ENCODE measurements at places on chromosomes 13 and 19.

GRCh38 chr19:17938092-17938845 lies 5.5 kb downstream of the CCDC124 start:
- no peaks in the 10 kb centered on the region for H3K27me3 ChIP-seq
- H3K27ac ChIP-seq: no peak overlapping the region
- peak; percentile 78 for DNase-seq
- peaks cover 36% of the 10 kb centered on the region for H3K36me3 ChIP-seq

- H3K4me1 ChIP-seq: no peaks in the 10 kb centered on the region
- no peak overlapping the region for H3K4me3 ChIP-seq
- H3K27ac ChIP-seq: no peak overlapping the region
- no peak for DNase-seq
Measured at GRCh38 chr13:28542804-28543203, 47.9 kb upstream of the FLT1 start.

DNA sequence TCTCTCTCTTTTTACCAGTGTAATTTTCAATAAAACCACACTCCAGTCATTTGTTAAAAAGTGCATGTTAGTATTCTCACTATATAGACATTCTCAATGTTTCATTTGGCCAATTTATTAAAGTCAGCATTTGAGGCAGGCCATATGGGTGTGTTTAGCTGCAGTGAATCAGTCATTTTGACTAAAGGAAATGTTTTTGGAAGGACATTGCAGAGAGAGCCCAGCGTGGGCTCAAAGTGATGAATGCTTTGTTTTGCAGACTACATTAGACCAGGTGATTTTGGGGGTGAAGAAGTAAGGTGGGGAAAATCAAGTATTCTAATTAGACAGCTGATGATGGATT lies 116.7 kb downstream of the POSTN start:
- no peaks in the 10 kb centered on the region for H3K36me3 ChIP-seq
- no peak overlapping the region for H3K4me3 ChIP-seq
- DNase-seq: no peak

- H3K4me3 ChIP-seq: no peak overlapping the region
- no peaks in the 10 kb centered on the region for H3K36me3 ChIP-seq
- peaks cover 32% of the 10 kb centered on the region for H3K4me1 ChIP-seq
- H3K27ac ChIP-seq: no peak overlapping the region
- DNase-seq: peak; percentile 89
- peaks cover 11% of the 10 kb centered on the region for H3K27me3 ChIP-seq
Measured at GRCh38 chr19:48896191-48896720, 2.3 kb downstream of the TULP2 start.

DNA sequence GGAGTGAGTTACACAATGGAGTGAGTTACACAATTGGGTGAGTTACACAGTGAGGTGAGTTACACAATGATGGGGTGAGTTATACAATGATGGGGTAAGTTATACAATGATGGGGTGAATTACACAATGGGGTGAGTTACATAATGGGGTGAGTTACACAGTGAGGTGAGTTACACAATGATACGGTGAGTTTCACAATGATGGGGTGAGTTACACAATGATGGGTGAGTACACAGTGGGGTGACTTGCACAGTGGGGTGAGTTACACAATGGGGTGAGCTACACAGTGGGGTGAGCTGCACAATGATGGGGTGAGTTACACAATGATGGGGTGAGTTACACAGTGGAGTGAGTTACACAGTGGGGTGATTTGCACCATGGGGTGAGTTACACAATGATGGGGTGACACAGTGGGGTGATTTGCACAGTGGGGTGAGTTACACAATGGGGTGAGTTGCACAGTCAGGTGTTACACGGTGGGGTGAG lies 52.5 kb upstream of the GAS6 start:
- no peak overlapping the region for H3K27ac ChIP-seq
- no peaks in the 10 kb centered on the region for H3K4me1 ChIP-seq
- DNase-seq: peak; percentile 26
- H3K4me3 ChIP-seq: no peak overlapping the region
- H3K27me3 ChIP-seq: peaks cover 20% of the 10 kb centered on the region

DNA sequence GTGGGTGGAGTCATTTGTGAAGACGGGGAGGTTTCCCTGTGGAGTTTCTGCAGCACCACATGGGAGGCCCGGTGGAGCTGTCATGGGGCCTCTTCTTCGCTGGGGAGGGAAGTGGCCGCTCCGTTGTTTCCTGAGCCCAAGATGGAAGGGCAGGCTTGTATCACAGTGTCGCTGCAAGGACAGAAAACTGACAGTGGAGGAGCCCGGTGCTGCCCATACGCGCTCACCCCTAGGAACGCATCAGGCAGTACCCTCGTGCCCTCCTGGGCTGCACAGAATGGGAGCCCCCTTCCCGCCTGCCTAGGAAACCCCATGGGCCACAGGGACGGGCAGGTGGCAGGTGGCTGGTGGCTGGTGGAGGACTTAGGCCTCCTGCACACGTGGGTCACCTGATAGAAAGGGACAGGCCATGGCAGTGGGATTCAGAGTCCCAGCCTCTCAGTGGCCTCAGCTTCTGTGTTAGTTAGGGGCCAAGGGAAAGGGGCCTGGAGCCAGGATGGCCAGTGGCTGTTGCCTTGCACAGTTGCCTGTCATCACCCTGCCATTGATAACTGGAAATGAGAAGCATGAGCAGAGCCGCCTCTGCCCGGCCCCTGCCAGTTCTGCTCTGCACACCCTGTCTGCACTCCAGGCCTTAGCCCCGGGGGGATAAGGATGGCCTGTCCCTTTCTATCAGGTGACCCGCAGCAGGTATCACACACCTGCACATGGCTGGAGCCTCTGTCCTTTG lies 7.6 kb downstream of the COL4A2 start:
- DNase-seq: no peak
- H3K4me3 ChIP-seq: no peak overlapping the region
- no peak overlapping the region for H3K27ac ChIP-seq
- peaks cover 23% of the 10 kb centered on the region for H3K27me3 ChIP-seq

GRCh38 chr19:29561601-29562000 lies 35.8 kb downstream of the VSTM2B start:
- peaks cover 32% of the 10 kb centered on the region for H3K27me3 ChIP-seq
- H3K36me3 ChIP-seq: no peaks in the 10 kb centered on the region
- no peaks in the 10 kb centered on the region for H3K4me1 ChIP-seq
- no peak overlapping the region for H3K4me3 ChIP-seq
- no peak for DNase-seq
- no peak overlapping the region for H3K27ac ChIP-seq

GRCh38 chr19:4624733-4625362 lies 14.5 kb upstream of the TNFAIP8L1 start:
- H3K27me3 ChIP-seq: no peaks in the 10 kb centered on the region
- H3K27ac ChIP-seq: no peak overlapping the region
- H3K4me1 ChIP-seq: no peaks in the 10 kb centered on the region
- H3K4me3 ChIP-seq: no peak overlapping the region

DNA sequence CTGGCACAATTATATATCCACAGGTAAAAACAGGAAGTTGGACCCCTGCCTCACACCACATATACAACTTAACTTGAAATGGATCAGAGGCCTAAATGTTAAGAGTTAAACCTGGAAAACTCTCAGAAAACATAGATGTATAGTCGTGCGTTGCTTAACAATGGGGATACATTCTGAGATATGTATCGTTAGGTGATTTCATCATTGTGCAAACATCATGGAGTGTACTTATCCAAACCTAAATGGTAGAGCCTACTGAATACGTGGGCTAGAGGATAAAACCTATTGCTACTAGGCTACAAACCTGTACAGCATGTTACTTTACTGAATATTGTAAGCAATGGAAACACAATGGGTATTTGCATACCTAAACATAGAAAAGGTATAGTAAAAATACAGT lies 14.8 kb upstream of the CALM3 start:
- H3K36me3 ChIP-seq: no peaks in the 10 kb centered on the region
- no peak overlapping the region for H3K27ac ChIP-seq
- H3K4me3 ChIP-seq: no peak overlapping the region
- DNase-seq: no peak
- no peaks in the 10 kb centered on the region for H3K27me3 ChIP-seq

- H3K27me3 ChIP-seq: no peaks in the 10 kb centered on the region
- H3K36me3 ChIP-seq: peaks cover 52% of the 10 kb centered on the region
- no peak overlapping the region for H3K27ac ChIP-seq
- DNase-seq: no peak
Measured at GRCh38 chr19:45352914-45353796, 12.6 kb downstream of the KLC3 start.

DNA sequence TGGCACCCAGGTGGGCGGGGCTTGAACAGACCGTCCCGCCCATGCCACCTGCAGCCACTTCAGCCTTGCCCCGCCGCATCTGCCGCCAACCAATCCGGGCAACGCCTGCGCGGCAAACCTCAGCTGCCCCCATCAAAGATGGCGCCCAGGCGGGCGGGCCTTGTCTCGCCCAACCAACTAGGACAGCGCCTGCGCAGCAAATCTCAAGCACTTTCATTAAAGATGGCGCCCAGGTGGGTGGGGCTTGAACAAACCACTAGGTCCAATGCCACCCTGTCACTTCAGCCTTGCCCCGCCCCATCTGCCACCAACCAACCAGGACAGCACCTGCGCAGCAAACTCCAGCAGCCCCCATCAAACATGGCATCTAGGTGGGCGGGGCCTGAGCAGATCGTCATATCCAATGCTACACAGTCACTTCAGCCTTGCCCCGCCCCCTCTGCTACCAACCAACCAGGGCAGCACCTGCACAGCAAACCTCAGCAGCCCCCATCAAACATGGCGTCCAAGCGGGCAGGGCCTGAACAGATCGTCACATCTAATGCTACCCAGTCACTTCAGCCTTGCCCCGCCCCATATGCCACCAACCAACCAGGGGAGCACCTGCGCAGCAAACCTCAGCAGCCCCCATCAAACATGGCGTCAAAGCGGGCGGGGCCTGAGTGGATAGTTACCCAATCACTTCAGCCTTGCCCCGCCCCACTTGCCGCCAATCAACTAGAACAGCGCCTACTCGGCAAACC lies 1.4 kb downstream of the PEG3 start:
- no peaks in the 10 kb centered on the region for H3K36me3 ChIP-seq
- H3K27me3 ChIP-seq: peaks cover 25% of the 10 kb centered on the region
- DNase-seq: peak; percentile 98
- H3K4me3 ChIP-seq: no peak overlapping the region

DNA sequence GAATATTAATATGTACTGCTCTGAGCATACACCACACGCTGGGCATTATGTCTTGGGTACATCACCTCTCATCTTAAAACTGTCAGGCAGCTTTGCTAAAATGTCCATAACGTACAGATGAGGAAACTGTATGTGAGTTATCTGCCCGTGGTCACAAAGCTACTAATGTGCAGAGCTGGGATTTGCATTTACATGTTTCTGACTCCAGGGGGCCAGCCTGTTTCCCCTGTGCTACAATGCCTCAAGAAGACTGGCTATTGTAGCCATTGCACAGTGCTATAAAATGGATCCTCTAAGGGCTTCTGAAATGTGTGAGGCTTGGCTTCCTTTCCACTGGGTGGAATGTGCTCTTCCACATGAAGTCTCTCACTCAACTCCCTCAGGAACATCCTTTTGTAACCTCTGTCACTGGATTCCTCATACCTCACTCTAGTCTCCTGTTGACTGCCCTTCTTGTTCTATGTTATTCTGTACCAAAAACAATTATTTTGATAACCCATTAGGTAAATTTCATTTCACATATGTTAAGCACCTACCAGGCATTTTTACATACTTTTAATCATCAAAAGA lies 95.6 kb upstream of the HTR2A start:
- no peak overlapping the region for H3K27ac ChIP-seq
- no peak overlapping the region for H3K4me3 ChIP-seq
- no peaks in the 10 kb centered on the region for H3K36me3 ChIP-seq

DNA sequence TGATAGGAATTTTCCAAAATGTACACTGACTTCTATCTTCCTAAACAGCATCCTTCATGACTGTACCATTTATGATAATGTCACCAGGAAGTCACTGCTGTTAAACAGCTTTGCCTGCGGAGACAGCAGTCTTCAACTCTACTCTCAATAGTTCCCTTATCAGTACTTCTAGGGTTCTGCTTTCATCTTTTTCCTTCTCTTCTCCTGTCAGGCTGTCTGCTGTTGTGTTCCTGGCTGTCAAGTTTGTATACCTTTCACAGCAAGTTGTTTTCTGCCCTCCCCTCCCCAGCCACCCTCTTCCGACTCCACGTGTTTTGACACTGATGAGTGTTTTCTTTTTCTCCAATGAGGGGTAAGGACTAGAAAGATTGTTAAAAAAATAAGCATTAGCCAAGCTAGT lies 2.2 kb downstream of the UPF3A start:
- H3K4me3 ChIP-seq: no peak overlapping the region
- peaks cover 19% of the 10 kb centered on the region for H3K36me3 ChIP-seq
- peak; percentile 15 for DNase-seq
- H3K27ac ChIP-seq: no peak overlapping the region

DNA sequence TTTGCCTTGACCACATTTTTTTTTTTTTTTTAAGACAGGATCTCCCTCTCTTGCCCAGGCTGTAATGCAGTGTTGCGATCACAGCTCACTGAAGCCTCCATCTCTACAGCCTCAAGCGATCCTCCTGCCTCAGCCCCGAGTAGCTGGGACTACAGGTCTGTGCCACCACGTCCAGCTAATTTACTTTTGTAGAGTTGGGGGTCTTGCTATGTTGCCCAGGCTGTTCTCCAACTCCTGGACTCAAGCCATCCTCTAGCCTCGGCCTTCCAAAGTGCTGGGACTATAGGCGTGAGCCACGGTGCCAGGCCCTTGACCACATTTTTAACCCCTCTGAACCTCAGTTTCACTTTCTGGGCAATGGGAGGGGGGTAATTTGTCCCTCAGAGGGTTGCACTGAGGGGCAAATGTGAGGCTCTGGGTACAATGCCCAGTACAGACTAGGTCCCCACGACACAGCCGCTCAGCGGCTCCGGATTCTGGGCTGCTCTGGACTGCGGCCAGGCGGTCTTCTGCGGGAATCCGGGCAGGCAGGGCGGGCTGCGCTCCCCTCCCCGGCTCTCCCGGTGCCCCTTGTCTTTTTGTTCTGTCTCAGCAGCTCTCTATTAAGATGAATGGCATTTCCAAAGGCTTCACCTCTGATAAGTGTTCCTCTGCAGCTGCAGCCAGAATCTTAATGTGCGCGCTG lies 3.8 kb upstream of the ALOX5AP start:
- peaks cover 25% of the 10 kb centered on the region for H3K4me1 ChIP-seq
- no peaks in the 10 kb centered on the region for H3K27me3 ChIP-seq
- no peak overlapping the region for H3K4me3 ChIP-seq
- H3K36me3 ChIP-seq: no peaks in the 10 kb centered on the region
- no peak overlapping the region for H3K27ac ChIP-seq

DNA sequence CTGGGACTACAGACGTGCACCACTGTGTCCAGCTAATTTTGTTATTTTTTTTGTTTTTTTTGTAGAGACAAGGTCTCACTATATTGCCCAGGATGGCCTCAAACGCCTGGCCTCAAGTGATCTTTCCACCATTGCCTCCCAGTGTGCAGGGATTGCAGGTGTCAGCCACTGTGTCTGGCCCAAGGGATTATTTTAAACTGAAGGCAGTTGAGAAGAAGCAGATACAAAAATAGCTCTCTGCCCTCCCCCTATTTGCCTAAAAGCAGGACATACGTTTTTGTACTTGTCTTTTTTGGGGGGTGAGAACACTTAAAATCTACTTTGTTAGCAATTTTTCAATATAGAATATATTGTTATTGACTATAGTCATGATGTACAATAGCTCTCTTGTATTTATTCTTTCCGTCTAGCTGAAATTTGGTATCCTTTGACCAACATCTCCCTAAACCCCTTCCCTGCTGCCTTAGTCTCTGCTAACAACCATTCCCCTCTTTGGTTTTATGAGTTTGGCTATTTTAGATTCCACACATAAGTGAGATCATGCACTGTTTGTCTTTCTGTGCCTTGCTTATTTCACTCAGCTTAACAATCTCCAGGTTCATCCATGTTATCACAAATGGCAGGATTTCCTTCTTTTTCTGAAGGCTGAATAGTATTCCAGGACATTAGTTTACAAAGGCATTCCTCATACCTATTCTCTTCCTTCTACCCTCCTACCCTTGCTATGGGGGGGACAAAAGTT lies 34.9 kb downstream of the ADGRE3 start:
- no peak overlapping the region for H3K27ac ChIP-seq
- no peaks in the 10 kb centered on the region for H3K36me3 ChIP-seq
- no peak for DNase-seq
- no peaks in the 10 kb centered on the region for H3K27me3 ChIP-seq
- H3K4me3 ChIP-seq: no peak overlapping the region
